ENCODE measurements at places on chromosomes 2 and 18.

- no peak for DNase-seq
Observed at GRCh38 chr2:240991378-240992263, 6.8 kb upstream of the SNED1 start.

DNA sequence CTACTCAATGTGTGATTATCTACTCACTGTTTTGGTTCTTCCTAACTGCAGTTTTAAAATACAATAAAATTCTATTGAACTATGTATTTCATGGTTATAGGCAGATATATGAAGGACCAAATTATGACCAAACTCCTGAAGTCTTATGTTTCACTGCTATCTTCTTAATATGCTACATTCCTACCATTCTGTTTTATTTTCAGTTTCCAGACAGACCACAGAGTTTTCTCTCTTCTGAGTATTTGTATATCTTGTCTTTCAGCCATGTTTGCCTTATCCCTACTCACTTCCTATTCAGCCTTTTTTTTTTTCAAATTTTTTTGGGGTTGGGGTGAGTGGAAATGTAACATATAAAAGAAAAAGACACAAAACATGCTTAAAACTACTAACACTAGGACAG, 6.3 kb downstream of the RFTN2 start:
- no peak for DNase-seq

DNA sequence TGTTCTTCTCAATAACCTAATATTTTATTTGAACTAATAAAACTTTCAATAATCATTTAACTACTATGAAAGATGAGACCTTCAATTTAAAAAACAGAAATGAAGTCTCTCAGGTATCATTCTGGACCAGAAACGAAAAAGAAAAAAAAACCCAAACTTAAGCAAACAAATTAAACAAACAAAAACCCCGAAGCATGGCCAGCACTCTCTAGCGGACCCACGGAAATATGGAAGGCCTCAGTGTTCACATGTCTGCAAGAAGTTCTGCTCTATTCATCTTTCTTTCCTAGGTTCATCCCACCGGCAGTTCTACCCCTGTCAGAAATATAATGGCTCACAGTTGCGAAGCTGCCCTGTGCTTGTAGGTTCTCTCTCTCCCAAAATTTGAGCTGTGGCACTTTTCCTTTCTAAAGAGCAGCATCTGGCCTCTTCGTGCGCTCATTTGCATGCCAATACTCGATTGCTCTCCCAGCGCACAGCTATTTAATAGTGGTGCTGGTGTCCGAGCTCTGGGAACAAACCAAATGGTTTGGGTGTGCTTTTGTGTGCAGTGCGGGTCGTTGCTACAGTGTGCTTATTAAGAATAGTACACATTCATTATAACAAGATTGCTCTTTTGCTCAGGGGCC, 129.0 kb upstream of the ZEB2 start:
- no peak for DNase-seq

DNA sequence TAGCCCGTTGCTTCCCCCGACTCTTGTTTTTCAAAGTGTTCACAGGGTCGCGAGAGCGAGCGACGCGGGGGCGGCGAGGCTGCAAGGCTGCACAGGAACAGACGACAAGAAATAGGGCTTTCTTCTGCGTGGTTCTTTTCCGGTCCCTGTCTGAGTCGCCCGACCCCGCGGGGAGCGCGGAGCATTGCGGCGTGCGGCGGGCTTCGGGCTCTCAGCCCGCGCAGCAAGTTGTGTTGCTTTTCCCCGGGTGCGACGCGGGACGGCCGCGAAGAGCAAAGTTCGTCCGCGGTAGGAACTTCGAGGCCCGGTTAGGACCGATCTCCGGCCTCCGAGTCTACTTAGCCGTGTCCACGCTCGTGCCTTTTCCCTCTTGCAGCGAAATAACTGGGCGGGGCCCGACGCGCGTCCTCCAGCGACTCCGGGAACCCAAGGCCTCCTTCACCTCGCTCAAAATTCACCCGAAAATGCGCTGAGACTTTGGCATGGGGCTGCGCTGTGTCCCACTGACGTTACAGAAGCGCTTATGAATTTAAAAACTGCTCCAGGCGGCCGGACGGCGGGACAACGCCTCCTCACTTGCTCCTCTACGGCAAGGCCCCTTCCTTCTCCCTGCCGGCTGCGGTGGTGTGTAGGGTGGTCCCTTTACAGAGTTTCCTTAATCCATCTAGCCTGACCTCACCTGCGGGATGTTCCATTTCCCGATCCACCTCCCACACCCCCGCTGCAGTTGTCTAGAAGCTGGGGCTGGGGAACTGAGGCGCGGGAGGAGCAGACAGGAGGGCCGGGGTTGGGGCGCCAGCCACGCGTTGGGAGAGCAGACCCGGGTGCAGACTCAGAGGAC, 1.5 kb upstream of the BCL2L11 start:
- no peak for DNase-seq

Measured in GM13977 (cell line).